Activated naive CD8-positive, alpha-beta T cell treated with anti-CD3 and anti-CD28 coated beads, Interleukin-2, amount 10 ng/mL, durations not matched to agents 7 days and 5 days (primary cell): ENCODE measurements at places on chromosomes 11 and 22.

DNA sequence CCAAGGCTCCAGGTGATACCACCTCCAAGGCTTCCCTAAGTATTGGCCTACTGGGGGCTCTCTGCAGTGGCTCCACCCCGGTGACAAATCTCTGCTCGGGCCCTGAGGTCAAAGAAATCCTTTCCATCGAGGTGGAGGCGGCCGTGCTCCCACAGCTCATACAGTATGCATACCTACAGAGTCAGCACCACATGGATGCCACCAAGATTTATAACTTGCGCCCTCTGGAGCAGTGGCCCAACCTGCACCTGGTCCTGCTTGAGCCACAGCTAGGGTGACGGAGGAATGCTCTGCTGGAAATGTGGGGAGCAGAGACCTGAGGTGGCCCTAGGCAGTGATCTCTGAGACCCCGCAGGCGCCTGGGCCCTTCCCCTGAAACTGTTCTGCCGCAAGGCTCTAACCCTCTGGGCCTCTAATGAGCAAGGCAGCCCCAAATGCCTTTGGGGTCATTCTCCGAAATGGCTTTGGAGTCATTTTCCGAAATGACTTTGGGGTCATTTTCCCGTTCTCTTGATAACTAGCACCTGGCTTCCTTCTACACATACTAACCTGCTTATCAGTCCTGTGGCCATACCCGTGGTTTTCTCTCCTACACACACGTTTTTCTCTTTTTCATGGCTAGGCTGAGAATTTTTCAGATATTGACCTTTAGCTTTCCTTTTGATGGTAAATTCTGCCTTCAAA lies 33.9 kb downstream of the TMEM45B start:
- DNase-seq, result no peak

GRCh38 chr22:36136475-36136874 lies 24.1 kb downstream of the APOL3 start:
- DNase-seq, result no peak

DNA sequence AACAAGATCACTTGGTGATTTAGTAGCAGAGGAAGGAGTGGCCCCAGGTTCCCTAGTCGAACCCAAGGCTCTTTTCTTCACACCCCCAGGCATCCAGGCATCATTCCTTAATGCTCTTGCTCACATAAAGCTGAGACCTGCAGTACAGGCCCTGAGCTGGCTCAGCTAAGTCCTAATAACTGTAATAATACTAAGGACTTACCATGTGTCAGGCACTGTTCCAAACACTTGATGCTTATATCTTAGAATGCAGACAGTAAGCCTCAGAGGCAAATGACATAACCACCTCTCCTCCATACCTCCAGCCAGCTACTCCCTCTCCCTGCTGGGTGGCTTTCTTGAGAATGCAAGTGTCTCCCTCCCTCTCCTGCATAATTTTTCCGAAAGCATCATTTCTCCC lies 33.2 kb downstream of the ANKK1 start:
- no peak for DNase-seq

DNA sequence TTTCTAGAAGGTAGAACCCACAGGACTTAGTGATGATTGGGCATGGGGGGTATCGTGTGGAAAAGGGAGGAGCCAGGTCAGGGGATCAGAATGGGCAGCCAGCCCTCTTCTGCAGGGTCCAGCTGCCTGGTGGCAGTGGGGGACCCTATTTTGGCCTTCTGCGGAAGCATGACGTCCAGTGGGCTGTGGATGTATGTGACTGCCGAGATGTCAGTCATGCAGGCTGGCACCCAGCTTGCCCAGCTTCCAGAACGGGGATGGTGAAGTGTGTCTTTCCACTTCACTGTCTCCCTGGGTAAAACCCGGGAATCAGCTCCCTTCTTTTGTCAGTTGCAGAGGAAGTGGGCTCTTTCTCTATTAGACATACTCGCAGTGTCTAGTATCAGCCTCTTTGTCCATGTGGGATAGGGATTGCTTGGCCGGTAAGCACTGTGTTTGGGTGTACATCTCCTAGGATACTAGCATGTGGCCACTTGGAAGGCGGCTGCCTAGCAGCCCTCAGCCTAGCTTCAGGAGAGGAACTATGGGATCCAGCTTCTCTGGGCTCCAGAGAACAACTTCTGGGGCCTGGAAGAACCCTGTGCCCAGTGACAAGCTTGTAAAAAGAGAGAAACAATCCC lies 51.4 kb downstream of the GRIK4 start:
- no peak for DNase-seq

DNA sequence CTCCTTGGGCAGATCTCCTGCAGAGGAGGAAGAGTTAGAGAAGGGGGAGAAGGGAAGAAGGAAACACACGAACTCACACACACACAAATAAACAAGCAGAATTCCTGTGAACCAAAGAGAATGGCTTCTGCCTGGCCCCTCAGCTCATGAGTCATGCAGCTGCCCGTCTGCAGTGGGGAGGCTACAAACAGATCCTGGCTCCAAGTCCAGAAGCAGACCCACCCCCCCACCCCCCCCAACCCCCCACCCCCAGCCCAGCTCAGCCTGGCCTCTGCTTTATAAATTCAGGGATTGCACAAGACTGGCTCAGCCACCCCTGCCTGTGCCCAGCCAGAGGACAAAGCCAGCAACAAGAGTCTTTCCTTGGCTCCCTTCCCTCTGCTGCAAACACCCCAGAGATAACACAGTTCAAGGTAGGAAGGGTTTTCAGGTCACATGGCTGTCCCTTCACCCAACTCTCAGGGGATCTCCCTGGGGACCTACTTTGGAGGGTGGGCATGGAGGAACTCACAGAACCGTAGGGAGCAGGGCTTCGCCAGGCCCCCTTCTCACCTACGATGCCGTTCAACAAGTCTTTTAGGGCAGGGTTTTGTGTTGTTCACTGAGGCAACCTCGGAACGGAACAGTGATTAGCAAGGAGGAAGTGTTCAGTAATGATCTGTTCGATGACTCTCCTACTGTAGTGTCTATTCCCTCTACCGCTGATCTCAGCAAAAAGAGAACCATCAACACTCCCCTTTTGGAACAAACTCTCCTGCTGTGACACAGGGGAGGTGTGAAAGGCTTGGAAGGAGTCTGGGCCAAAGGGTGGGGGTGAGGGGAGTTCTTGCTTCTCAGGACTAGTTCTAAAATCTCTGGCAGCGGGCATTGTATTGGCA lies 35.5 kb downstream of the RPL27A start:
- no peak for DNase-seq

- peak; percentile 76 for DNase-seq
These were observed 9.3 kb downstream of the TFIP11 start for GRCh38 chr22:26502688-26503561.

GRCh38 chr22:43185860-43186261 lies 1.1 kb downstream of the TTLL12 start:
- no peak for DNase-seq

DNA sequence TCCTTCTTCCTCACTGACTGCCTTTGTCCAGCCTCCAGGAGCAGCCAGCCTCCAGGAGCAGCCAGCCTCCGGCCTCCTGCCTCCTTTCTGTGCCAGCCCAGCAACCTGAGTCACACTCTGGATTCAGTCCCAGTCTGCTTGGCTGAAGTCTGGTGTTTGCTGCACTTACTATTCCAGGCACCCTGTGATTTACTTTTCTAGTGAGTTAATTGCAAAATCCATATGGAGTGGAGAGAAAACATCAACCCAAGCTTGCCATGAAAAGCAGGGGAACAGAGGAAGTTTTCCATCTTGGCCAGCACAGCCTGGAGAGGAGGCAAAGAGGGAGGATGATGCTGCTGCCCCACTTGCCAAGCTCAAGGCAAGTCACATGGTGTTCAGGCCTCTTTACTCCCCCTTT lies 400.5 kb downstream of the TENM4 start:
- DNase-seq, result no peak

DNA sequence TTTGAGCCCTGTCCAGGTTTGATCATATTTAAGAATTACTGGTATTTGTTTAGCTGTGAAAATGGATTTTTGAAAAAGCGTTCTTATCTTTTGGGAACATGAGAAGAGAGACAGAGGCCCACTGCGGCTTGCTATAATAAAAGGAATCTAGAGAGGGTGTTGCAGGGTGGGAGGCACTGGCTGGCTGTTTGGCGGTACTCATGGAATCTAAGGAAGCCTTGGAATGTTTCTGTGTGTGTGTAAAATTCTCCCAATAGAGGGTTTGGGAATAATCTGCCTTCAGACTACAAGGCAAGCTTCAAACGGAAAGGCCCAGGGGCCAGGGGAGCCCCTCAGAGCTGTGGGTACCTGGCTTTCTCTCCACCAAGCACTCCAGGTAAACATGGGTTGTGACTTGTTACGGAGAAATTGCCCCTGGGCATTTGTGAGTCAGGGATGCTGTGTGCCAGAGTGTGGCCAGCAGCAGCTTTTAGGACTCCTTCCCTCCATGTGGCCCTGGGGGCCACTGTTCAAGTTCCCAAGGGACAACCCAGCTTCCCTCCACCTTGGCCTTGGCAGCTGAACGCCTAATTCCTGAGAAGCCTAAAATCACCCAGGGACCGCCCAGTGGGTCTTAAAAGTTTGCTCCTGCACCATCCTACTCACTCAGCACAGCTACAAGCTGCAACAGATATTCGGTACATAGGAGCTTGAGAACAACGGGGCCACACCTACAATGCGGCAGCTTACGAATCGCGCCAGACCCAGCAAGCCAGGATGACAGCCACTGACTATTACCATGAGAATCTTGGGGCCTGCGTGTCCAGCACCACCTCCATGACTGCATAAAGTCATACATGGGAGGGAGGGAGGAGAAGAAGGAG lies 14.1 kb upstream of the SYT8 start:
- DNase-seq, result no peak

GRCh38 chr11:119750056-119750455 lies 21.1 kb upstream of the NECTIN1 start:
- no peak for DNase-seq

- no peak for DNase-seq
These were observed 148.2 kb downstream of the SPATA19 start for GRCh38 chr11:133697161-133697560.

- DNase-seq, result no peak
These were observed 306.3 kb downstream of the CNTN5 start for GRCh38 chr11:99327066-99327465.

DNA sequence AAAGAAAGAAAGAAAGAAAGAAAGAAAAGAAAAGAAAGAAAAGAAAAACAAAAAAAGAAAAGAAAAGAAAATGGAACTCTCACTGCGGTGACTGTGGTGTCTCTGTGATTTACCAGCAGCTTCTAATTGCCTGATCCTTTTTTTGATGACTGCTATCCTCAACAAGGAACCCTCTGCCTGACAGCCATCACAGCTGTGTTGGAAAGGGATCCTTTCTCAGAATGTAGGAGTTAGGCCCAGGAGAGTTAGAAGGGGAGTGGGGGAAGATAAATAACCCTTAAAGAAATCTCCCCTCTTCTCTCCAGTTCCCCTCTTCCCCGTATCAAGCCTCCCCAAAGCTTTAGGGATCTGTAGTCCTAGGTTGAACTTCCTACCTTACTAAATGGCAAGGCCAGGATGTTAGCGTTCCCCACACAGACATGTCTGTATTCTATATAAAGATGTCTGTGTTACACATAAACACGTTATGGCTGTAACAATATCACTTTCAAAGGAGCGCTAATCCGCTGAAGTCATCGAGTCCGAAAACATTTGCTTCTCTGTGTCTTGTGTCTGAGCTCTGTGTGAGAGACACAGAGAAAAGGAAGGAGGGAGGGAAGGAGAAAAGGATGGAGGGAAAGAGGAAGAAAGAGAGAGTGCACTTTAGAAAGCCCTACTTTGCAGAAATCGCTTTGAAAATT lies 26.8 kb upstream of the WT1 start:
- DNase-seq, result no peak

- DNase-seq, result no peak
These were observed 14.4 kb upstream of the TBC1D10A start for GRCh38 chr22:30340911-30341685.

DNA sequence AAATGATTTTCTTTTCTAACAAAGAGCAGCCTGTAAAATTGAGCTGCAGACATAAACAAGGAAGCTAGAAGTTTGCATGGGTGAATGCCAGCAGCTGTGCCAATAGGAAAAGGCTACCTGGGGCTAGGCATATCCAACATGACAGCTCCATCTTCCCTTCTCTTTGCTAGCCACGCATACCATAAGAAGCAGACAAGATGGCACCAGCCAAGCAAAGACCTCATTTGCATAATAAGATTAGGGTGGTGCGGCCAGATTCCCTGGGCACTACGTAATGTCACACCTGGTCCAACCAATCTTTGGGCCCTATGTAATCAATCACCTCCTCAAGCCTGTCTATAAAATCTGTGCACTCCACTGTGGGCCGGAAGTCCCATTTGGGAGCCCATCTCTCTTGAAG lies 108.3 kb downstream of the SWAP70 start:
- DNase-seq, result no peak

DNA sequence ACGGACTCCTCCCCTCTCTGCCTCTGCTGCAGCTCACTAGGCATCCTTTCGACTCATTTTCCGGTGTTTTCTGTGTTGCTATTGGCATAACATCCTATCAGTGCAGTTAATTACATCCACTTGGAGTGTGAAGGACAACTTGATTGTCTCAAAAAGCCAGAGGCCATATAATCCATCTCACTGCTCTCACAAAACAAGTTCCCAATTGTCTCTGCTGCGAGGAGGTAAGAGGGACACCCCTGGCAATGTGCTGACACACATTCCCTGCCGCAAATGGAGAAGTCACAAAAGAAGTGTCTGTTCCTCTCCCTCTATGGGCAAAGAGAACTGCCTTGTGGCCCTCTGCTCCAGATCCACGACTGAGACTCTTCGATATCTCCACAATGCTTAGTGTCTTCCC lies 618.4 kb downstream of the OPCML start:
- DNase-seq, result no peak

- peak; percentile 62 for DNase-seq
These were observed 2.5 kb upstream of the IGLL5 start for GRCh38 chr22:22884888-22885840.

- DNase-seq, result no peak
These were observed 49.0 kb downstream of the OR4D9 start for GRCh38 chr11:59560290-59560701.

- DNase-seq, result no peak
These were observed 444.9 kb downstream of the TBC1D22A start for GRCh38 chr22:47207387-47207786.

DNA sequence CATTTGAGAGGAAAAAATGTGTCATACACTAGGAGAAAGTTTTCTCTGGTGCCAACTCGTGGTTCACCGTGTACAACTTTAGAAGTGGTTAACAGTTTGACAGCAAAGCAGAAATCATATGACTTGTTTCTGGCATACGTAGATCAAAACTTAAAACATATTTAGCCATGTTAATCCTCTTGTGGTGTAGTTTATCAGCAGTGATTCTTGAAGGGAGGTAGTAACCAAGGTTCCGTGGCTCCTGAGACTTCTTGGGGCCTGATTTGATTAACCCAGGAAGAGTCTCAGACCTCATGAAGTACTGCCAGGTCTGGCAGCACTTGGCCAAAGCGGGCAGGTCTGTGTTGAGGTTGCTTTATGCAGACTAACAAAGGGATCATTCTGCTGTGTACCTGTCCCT lies 40.5 kb downstream of the SREBF2 start:
- DNase-seq, result no peak

GRCh38 chr11:9719566-9720289 lies 55.9 kb downstream of the SWAP70 start:
- no peak for DNase-seq

GRCh38 chr11:32374261-32374711 lies 61.1 kb downstream of the WT1 start:
- peak; percentile 40 for DNase-seq

- no peak for DNase-seq
These were observed 36.3 kb upstream of the CFAP300 start for GRCh38 chr11:102010776-102011494.

GRCh38 chr11:25928076-25928475 lies 403.9 kb upstream of the ANO3 start:
- DNase-seq, result no peak
